ENCODE measurements at places on chromosomes 1 and 21.

- DNase-seq, result no peak
Observed at GRCh38 chr1:160891474-160891873, 6.5 kb upstream of the ITLN1 start.

DNA sequence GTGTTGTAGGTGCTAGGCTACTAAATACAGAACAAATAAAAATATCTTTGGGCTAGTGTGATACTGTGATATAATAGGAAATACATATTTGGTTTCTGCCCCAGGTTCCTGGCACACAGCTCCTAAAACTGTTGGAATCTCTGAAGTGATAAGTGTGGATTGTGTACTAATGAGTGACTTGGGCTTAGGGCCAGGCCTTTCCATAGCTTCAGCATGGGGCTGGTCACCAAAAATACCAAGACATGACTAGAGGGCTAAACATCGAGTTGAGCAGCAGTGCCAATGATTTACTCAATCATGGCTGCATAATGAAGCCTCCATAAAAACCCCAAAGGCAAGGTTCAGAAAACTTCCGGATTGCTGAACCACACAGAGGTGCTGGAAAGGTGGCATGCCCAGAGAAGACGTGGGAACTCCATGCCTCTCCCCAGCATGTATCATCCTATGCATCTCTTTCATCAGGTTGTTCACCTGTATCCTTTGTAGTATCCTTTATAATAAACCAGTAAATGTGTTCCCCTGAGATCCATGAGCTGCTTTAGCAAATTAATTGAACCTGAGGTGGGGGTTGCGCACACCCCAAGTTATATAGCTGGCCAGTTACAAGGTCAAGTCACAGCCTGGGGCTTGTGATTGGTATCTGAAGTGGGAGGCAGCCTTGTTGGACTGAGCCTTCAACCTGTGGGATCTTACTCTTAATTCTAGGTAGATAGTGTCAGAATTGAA lies 51.6 kb downstream of the ZMYM4 start:
- no peak for DNase-seq

DNA sequence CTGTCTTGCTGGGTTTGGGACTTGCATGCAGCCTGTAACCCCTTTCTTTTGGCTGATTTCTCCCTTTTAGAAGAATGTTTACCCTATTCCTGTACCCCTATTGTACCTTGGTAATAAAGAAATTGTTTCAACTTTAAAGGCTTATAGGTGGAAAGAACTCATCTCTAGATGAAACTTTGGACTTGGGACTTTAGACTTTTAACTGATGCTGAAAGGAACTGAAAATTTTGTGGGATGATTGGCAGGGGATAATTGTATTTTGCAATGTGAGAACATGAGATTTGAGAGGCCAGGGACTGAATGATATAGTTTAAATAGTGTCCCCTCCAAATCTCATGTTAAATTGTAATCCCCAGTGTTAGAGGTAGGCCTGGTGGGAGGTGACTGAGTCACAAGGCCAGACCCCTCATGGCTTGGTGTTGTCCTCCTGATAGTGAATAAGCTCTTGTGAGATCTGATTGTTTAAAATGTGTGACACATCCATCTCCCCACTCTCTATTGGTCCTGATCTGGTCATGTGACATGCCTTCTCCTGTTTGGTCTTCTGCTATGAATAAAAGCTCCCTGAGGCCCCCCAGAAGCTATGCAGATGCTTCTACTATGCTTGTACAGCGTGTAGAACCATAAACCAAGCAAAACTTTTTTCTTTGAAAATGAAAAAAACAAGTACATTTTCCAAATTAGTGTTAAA lies 1621.3 kb upstream of the B3GALT2 start:
- DNase-seq, result no peak

DNA sequence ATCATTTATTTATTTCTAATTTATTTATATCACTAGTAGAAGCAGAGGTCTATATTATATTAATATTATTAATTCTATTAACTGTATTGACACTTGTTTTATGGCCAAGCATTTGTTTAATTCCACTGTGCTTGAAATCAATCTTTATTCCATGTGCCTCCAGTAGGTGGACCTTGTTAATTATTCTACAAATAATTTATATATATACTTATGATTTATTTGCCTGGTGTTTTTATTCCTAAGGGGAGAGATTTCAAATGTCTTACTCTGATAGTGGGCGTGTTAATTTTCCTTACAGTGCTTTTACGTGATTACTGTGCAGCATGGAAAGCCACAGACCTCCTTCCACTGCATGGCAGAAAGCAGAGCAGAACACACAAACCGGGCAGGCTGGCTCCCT lies 17.5 kb upstream of the OR6N2 start:
- DNase-seq, result no peak

DNA sequence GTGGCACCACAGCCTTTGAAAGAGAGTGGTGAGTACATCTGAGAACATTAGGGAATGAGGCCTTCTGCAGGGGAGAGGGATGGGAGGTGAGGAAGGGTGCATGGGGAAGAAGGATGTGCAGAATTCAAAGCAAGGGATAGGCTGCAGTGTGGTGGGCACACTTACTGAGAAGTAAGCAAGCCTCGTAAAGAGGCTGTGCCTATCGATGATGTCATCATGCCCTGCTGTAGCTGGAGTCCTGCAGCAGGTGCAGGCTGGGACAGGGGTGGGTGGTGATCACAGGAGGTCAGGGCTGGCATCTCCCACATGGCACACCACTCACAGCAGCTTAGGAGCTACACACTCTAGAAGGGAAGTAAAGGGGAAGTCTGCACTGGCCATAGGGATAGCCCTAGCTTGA lies 16.2 kb downstream of the ZSCAN20 start:
- no peak for DNase-seq

GRCh38 chr1:240492832-240493440 lies 119.0 kb downstream of the GREM2 start:
- DNase-seq, result no peak

GRCh38 chr21:43919871-43920801 lies 55.1 kb downstream of the AGPAT3 start:
- no peak for DNase-seq

DNA sequence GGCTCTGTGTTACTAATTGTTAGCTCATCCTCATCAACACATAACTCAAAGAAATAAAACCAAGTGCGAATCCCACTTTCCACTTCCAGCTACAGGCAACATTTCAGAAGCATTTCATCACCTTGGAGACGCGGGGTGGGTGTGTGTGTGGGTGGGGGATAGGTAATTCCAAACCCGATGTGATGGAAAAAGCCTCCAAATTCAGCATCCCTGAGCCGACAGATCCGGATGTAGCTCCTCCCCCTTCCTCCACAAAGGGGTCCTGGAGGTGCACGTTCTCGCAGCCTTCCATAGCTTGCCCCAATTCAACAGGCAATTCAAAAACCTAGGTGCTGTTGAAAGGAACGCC lies 486 bp downstream of the HSPA13 start:
- DNase-seq, result no peak

GRCh38 chr21:32088471-32088870 lies 190.4 kb downstream of the MIS18A start:
- DNase-seq, result no peak

DNA sequence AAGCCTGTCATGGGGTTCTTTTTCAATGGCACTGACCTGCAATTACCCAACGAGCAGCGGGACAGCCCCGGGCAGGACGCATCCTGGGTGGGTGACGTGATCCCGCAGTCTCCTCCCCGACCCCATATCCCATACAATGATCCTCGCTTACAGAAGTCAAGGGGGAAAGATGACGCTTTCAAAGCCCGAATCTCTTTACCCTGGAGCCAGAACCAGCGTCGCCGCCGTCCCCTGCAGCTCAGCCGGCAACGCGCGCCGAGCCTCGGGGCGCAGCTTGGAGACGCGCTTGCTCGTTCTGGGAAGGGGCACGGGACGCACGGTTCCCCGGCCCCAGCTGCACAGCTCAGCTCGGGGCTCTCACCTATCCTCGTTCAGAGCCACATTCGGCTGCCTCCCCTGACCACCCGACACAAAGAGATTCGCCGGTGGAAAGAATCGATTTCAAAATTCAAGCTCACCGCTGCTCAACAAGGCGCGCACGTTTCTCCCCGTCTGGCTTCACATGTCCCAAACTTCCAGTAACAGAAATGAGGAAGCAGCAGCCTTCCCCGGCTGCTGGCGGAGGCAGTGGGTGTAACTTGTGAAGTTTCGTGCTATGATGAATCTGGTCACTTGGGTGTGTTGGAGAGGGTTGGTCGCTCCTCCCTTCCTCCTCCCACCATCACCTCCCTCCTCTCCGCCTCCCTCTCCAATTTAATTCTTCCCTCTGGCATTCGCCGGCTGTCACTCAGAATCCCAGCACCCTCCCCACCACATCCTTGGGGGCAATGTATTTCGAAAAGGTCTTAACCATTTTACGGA lies at the start of gene TIAM1:
TSS of gene TIAM1 (minus strand) at position 582 of the 801 bp plus-strand sequence. CDS start 77,289 bp downstream, outside the sequence.
- DNase-seq, result peak; percentile 23

GRCh38 chr1:64882574-64883255 lies 83.6 kb downstream of the JAK1 start:
- DNase-seq, result no peak

GRCh38 chr1:246151796-246152434 lies 355.2 kb downstream of the SMYD3 start:
- DNase-seq, result no peak

DNA sequence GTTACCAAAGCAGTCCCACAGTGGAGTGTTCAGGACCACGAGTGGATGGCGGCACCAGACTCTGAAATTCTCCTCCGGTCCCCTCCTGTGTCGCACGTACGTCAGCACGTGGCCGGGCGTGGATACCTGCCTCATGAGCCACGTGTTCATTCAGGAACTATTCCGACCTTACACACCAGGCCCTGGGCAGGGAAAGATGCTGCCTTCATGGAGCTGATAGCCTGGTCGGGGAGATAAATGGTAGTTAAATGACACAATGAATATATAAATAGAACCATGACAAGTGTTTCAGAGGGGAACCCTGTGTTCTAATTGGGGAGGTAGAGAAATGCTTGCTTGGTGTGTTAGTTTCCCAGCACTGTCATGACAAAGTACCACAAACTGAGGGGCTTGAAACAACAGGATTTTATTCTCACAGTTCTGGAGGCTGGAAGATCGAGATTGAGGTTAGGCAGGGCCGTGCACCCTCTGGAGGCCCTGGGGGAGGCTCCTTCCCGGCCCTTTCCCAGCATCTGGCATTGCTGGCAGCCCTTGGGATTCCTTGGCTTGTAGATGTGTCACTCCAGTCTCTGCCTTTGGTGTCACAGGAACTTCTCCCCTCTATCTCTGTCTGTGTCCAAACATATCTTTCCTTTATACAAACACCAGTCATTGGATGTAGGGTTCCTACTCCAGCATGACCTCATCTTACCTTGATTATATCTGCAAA lies 28.9 kb upstream of the GPR137B start:
- DNase-seq, result no peak

DNA sequence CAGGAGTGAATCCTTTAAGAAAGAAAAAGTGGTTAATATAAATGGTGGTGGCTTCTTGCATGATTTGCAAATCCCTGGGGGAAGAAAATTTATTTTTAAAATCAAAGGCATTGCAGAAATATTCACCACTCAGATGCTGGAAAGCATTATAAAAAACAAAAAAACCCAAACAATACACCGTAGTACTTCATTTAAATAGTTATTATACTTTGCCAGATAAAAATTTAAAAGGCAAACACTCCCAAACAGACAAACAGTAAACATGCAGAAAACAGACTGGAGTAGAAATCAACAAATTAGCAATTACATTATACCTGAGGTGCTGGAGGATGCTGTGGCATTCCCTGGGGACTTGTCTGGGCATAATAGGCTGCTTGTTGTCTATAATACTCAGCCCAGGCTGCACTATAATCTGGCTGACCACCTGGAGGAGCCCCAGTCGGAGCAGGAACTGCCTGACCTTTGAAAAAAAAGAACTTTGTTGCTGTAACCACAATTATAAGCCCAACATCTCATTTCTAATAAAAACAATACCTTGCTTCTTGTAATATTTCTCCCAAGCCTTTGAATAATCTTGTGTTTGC lies 29.9 kb downstream of the FUBP1 start:
- no peak for DNase-seq

- no peak for DNase-seq
Observed at GRCh38 chr1:46188295-46189030, 9.8 kb downstream of the POMGNT1 start.

DNA sequence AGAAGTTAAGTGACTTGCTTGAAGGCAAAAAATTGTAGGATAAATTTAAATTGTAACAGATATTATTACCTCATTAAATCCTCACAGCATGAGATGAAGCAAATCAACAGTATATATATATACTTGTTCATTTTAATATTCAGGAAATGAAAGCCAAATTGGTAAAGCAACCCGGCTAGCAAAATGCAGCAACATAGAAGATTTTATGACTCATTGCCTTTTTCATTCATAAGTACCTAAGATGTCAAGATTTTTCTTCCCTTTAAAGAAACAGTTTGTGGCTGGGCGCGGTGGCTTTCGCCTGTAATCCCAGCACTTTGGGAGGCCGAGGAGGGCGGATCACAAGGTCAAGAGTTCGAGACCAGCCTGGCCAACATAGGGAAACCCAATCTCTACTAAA lies 190.5 kb upstream of the NRIP1 start:
- no peak for DNase-seq

- DNase-seq, result no peak
Observed at GRCh38 chr1:219505886-219506285, 107.0 kb downstream of the ZC3H11B start.

GRCh38 chr1:198633675-198634121 lies 5.1 kb upstream of the PTPRC start:
- no peak for DNase-seq

GRCh38 chr21:33552093-33552998 lies 9.5 kb downstream of the SON start:
- DNase-seq, result no peak

- no peak for DNase-seq
Observed at GRCh38 chr1:23249787-23250454, 32.6 kb upstream of the HTR1D start.

DNA sequence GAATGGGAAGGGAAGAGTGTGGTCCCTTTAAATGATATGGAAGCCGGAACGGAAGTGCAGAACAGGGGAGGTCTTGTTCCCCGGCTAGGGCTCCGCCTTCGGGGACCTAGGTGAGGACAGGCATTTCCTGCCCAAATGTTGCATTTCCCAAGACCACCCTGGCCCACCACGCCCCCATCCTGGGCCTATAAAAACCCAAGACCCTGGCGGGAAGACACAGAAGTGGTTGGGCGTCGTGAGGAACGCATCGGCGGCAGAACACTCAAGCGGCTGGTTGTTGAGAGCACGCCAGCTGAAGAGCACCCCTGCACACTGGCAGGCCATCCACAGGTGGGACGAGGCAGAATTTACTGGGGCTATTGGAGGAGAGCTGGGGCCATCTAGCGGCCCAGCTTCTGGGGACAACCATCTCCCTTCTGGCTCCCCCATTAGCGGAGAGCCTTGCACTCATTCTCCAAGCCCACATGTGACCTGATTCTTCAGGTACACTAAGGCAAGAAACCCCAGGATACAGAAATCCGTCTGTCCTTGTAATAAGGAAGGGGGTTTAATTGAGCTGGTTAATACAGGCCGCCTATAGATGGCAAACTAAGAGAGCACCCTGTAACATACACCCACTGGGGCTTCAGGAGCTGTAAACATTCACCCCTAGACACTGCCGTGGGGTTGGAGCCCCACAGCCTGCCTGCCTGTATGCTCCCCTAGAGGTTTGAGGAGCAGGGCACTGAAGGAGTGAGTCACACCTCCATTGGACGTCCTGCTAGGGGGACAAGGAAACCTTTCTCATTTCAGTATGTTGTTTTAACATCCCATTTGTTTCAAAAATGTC lies 1327.9 kb downstream of the BRINP3 start:
- DNase-seq, result no peak

- no peak for DNase-seq
Observed at GRCh38 chr1:20342294-20343148, 51.8 kb downstream of the VWA5B1 start.

Measured in AG04449 (cell line).